ENCODE measurements at places on chromosomes 2 and 18. TPM values are rescaled to one million over a fixed set of nuclear protein-coding genes. Genes with fewer than 3 reads are reported as not detected.

- no peak for DNase-seq
These were observed 707.7 kb downstream of the LRP1B start for GRCh38 chr2:141423124-141423523.

GRCh38 chr2:108621087-108621559 is 86.9 kb downstream of the LIMS1 start:
- DNase-seq: no peak

GRCh38 chr2:18153741-18154140 is 275.3 kb downstream of the KCNS3 start:
- DNase-seq: no peak

DNA sequence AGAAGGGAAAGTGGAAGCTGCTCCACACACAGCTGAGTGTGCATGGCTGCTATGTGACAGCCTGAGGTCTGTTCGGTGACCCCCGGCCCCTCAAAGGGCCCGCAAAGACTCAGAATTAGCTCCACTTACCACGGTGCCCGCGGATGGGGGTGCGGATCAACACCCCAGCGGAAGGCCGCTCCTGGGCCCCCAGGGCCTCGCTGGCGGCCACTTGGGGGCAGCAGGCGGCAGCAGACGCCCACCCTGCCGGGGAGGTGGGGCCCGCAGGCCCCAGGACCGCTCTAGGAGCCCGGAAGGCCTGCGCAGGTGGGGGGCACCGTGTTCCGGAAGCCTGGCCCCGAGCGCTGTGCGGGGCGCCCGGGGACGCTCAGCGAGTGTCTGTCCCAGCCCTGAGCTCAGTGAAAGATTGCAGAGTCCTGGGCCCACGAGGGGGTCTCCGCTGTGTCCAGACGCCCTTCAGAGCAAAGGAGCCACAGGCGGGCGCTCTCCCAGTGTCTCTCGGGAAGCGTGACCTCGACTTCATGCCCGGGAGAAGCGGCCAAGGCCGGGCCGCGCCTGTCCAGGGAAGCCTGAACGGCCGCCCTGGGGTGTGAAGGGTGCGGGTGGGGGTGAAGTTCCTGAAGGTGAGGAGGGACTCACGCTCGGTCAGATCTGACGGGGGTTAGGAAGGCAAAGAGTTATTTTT is 118.7 kb downstream of the VAPA start:
- DNase-seq: no peak

TRIM54 gene
- total RNA-seq: 247 TPM

ANTXR1 gene
- total RNA-seq: 13.1 TPM

Data from heart left ventricle (tissue), 16 donors.